ENCODE measurements at places on chromosomes 13 and 19. TPM values are rescaled to one million over a fixed set of nuclear protein-coding genes. Genes with fewer than 3 reads are reported as not detected.

DNA sequence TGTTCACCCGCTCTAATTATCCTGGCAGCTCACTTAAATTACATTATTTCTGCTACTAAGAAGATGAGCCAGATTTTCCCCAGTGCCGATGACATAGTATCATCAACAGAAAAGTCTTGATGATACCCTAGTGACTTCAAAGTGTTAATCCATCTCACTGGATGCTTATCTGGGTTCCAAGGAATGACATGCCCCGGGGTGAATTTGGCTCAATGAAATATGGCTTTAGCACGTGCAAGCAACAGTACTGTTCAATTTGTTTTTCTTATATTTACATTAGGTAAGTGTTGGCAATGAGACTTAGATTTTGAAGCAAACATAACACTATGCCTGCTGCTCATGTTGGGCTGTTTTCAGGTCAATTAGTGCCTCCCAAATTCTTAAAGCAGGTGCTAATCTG is 548.2 kb upstream of the SLITRK1 start:
- no peaks in the 10 kb centered on the region for H3K27me3 ChIP-seq
- H3K4me3 ChIP-seq, result no peak overlapping the region
- no peaks in the 10 kb centered on the region for H3K36me3 ChIP-seq
- no peak overlapping the region for H3K27ac ChIP-seq
- H3K4me1 ChIP-seq, result no peaks in the 10 kb centered on the region
- DNase-seq, result no peak

Gene BEST2
- not detected for total RNA-seq

GRCh38 chr19:16888629-16889365 is at the start of gene F2RL3:
TSS of gene F2RL3 (plus strand) at chr19:16888999. CDS start at chr19:16889190, 191 bp downstream.
- H3K27ac ChIP-seq, result no peak within 1 kb of the TSS
- no peaks in the 10 kb centered on the region for H3K36me3 ChIP-seq
- no peak within 1 kb of the TSS for H3K4me3 ChIP-seq

GRCh38 chr13:21930536-21930935 is 259.7 kb downstream of the FGF9 start:
- no peak overlapping the region for H3K27ac ChIP-seq
- H3K4me3 ChIP-seq, result no peak overlapping the region
- DNase-seq, result no peak
- no peaks in the 10 kb centered on the region for H3K27me3 ChIP-seq

Gene NCAN
- total RNA-seq, result not detected

DNA sequence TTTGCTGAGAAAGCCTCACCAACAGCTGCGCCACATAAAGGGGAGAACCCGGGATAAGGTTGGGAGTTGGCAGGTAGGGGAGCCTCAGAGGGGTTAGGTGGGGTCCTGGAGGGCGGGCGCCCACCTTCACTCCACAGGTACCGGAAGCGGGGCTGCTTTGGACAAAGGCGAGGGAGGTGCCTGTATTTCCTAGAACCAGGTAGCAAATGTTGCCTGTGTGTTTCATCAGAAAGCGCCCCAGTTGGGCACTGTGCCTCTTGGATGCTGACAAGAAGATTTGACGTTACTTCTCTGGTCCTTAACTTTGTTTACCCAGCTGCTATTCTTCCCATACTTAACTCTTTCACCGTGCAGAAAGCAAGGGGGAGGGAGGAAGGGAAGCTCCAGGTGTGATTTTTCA is 278.9 kb downstream of the ZNF536 start:
- no peaks in the 10 kb centered on the region for H3K4me1 ChIP-seq
- H3K27ac ChIP-seq, result no peak overlapping the region
- no peak overlapping the region for H3K4me3 ChIP-seq
- no peaks in the 10 kb centered on the region for H3K36me3 ChIP-seq
- DNase-seq, result no peak

DNA sequence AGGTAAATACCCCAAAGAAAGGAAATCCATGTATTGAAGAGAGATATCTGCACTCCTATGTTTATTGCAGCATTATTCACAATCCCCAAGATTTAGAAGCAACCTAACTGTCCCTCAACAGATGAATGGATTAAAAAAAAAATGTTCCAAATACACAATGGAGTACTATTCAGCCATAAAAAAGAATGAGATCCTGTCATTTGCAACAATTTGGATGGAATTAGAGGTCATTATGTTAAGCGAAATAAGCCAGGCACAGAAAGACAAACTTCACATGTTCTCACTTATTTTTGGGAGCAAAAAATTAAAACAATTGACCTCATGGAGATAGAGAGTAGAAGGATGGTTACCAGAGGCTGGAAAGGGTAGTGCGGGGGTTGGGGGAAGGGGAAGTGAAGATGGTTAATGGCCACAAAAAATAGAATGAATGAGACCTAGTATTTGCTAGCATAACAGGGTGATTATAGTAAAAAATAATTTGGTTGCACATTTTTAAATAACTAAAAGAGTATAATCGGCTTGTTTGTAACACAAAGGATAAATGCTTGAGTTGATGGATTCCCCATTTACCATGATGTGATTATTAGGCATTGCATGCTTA is 9.7 kb upstream of the ZNF709 start:
- H3K27me3 ChIP-seq, result no peaks in the 10 kb centered on the region
- no peak overlapping the region for H3K27ac ChIP-seq
- peak overlapping the region; percentile 84 for H3K4me3 ChIP-seq
- H3K4me1 ChIP-seq, result peaks cover 7% of the 10 kb centered on the region
- no peaks in the 10 kb centered on the region for H3K36me3 ChIP-seq
- DNase-seq, result no peak

Gene FFAR3
- total RNA-seq, result not detected

GRCh38 chr19:41821003-41821735 is 23.3 kb downstream of the LYPD4 start:
- no peaks in the 10 kb centered on the region for H3K27me3 ChIP-seq
- H3K36me3 ChIP-seq, result no peaks in the 10 kb centered on the region
- peak; percentile 82 for DNase-seq
- H3K27ac ChIP-seq, result no peak overlapping the region
- no peak overlapping the region for H3K4me3 ChIP-seq

DNA sequence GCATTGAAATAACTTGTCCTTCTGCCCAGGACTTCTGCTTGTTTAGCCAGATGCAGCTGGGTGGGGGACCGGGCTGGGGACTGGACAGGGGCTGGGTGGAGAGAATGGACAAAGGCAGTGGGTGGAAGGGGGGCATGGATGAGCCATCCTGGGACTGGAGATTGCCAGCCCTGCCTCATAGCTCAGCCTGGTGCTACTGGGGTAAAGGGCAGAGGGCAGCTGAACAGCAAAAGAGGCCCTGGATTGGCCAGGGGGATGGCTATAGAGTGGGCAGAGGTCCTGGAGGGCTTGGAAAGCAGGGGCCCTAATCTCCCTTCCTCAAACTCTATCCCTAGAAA is 17.7 kb upstream of the PLAUR start:
- no peak for DNase-seq
- no peaks in the 10 kb centered on the region for H3K27me3 ChIP-seq
- no peaks in the 10 kb centered on the region for H3K4me1 ChIP-seq
- no peak overlapping the region for H3K4me3 ChIP-seq
- no peak overlapping the region for H3K27ac ChIP-seq
- no peaks in the 10 kb centered on the region for H3K36me3 ChIP-seq

GRCh38 chr19:45069056-45069455 is 7.2 kb downstream of the ZNF296 start:
- H3K27ac ChIP-seq, result no peak overlapping the region
- peaks cover 16% of the 10 kb centered on the region for H3K4me1 ChIP-seq
- DNase-seq, result no peak
- no peak overlapping the region for H3K4me3 ChIP-seq
- H3K27me3 ChIP-seq, result no peaks in the 10 kb centered on the region

- no peak for DNase-seq
- H3K4me3 ChIP-seq, result no peak overlapping the region
- no peak overlapping the region for H3K27ac ChIP-seq
- H3K36me3 ChIP-seq, result no peaks in the 10 kb centered on the region
- no peaks in the 10 kb centered on the region for H3K4me1 ChIP-seq
These were observed 15.8 kb upstream of the ARHGEF7 start for GRCh38 chr13:111099290-111099689.

DNA sequence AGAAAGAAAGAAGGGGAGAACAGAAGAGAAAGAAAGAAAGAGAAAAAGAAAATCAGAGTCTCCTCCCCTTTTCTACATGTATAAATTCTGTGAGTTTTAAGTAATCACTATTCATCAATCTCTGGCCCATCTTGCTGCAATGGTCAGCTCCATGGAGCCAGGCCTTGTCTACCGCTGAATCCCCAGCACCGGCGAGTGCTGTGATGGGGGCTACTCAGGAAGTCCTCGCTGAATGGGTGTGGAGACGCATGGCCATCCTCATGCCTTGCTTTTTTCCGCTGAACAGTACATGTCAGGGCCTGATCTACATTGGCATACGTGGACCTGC is 29.9 kb downstream of the GPR42 start:
- DNase-seq, result no peak
- no peaks in the 10 kb centered on the region for H3K36me3 ChIP-seq
- H3K4me1 ChIP-seq, result no peaks in the 10 kb centered on the region
- H3K4me3 ChIP-seq, result no peak overlapping the region

DNA sequence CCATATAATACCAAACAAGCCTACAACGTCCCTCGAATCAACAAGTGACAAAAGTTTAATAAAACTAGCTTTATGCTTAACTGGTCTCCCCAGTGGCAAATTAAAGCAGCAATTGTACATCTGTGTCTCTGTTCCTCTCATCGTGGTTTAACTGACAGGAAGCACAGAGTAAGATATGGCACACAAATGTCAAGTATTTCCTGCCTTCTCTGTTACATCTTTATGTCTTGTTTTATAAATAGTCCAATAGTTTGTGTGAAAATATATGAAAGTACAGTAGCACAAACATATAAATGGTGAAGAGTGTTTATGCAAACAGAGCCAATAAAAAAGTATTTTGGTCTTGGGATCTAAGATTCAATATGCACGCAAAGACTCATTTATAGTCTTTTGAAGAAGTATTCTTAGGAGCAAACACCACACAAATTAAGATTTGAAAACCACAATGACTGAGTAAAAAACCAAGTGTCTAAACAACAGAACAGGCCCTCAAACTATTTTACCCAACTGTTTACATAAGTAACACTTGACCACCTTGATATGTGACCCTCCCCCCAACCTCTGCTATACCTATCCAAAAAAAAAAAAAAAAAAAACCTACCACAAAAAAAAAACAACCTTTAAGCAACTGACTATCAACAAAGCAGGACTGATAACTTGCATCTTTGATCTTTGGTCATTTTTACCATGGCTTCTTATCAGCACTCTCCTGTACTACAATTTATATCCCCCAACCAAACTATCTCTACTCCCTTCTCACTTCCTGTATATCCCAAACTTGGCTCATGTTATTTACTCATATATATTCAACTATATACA is 14.0 kb downstream of the ELF1 start:
- H3K27ac ChIP-seq, result peak overlapping the region; percentile 61
- no peak overlapping the region for H3K4me3 ChIP-seq
- no peaks in the 10 kb centered on the region for H3K27me3 ChIP-seq
- peaks cover 82% of the 10 kb centered on the region for H3K4me1 ChIP-seq
- peaks cover 3% of the 10 kb centered on the region for H3K36me3 ChIP-seq
- DNase-seq, result peak; percentile 68

GRCh38 chr13:112582263-112582662 is 5.7 kb downstream of the TUBGCP3 start:
- no peaks in the 10 kb centered on the region for H3K27me3 ChIP-seq
- H3K27ac ChIP-seq, result peak overlapping the region; percentile 74
- H3K4me1 ChIP-seq, result peaks cover 32% of the 10 kb centered on the region
- no peak overlapping the region for H3K4me3 ChIP-seq
- no peaks in the 10 kb centered on the region for H3K36me3 ChIP-seq

DNA sequence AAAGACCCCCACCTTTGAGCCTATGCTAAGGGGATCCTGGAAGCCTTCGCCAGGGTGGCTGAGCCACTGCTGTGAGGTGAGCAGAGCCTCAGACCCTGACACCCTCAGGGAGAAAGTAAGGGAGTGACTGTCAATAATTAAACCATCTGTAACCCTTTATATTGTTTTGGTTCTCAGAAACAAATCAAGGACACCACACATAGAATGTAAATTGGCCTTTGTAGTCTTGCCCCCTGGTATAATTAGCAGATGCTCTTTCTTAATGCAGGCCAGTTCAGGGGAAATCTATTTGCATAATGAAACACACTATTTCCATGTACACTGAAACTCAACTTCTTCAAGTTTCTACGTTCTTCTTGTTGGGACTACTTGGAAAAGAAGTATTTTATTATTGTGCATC is 127.7 kb upstream of the EDNRB start:
- H3K27me3 ChIP-seq, result no peaks in the 10 kb centered on the region
- H3K4me3 ChIP-seq, result no peak overlapping the region
- H3K27ac ChIP-seq, result no peak overlapping the region
- H3K4me1 ChIP-seq, result no peaks in the 10 kb centered on the region

DNA sequence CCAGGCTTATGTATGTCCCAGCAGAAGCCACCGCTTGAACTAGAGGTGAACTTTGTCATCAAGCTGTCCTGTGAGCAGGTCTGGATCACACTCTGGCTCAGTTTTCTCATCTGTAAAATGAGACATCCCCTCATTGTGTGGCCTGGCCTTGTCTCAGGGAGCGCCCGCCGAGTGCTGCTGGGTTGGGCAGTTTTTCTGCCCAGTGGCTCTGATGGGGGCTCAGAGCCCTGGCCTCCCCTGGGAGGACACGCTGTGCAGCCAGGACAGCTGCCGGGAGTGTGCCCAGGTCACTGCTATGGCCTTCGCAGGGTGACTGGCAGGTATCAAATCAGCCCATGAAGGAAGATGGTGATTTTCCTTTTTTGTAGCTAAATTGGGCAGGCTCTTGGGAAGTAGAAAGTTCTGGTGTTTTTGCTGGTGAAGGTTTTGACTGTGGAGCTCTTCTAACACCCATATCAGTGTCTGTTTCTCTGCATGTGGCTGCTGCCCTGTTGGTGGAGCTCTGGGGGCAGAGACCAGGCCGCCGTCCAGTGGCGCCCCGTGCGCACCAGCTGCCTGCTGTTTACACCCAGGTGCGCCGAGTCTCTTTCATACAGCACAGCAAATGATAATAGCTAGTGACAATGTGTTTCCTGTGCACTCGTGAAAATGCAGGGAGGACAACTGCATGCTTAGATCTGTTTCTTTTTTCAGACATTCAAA is 40.8 kb downstream of the SLC7A9 start:
- H3K4me1 ChIP-seq, result no peaks in the 10 kb centered on the region
- no peak for DNase-seq
- H3K27ac ChIP-seq, result no peak overlapping the region
- H3K36me3 ChIP-seq, result no peaks in the 10 kb centered on the region
- H3K4me3 ChIP-seq, result no peak overlapping the region

Gene PEX11G
- 0.68 TPM for total RNA-seq

DNA sequence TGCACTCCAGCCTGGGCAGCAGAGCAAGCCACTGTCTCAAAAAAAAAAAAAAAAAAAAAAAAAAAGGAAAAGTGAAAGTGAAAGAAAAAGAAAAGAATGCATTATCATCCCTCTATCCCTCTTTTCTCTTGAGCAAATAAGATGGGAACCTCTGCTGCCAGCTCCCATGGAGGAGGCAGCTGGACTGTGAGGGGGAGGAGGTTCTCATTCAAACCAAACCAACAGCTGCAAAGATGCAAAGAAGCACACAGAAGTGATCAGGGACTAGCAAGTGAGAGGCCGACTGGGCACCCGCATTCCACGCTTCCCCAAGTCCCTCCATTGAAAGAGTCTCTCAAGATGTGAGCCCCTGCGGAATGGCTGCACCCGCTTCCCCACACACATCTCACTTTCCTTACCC is 63.5 kb downstream of the TSHZ3 start:
- no peak overlapping the region for H3K27ac ChIP-seq
- no peaks in the 10 kb centered on the region for H3K36me3 ChIP-seq
- H3K4me1 ChIP-seq, result no peaks in the 10 kb centered on the region
- no peaks in the 10 kb centered on the region for H3K27me3 ChIP-seq

Gene SMAD9
- total RNA-seq, result not detected

Data from B cell (primary cell).